ENCODE measurements at places on chromosomes 1 and 21. TPM values are rescaled to one million over a fixed set of nuclear protein-coding genes. Genes with fewer than 3 reads are reported as not detected.

GRCh38 chr1:40648200-40648599, 17.3 kb downstream of the RIMS3 start:
- DNase-seq, result no peak

- DNase-seq, result no peak
Observed at GRCh38 chr1:212760126-212760823, 31.3 kb downstream of the NSL1 start.

Gene TMEM240
- not detected for total RNA-seq

DNA sequence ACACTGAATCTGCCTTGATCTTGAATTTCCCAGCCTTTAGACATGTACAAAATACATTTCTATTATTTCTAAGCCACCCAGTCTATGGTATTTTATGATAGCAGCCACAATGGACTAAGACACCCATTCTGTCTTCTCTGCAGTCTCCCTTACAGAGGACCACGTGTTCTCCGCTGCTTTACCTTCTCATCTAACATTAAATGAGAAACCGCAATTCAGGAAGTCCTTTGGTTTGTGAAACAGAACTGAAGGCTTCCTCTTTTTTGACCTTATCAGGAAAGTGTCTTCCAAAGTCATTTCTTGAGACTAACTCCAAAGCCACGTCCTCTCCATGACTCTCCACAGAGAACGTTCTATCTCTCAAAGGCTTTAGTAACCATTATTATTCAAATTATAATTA, 560.1 kb downstream of the OMA1 start:
- DNase-seq, result no peak

GRCh38 chr1:51899022-51899421, 20.5 kb upstream of the NRDC start:
- no peak for DNase-seq

- peak; percentile 84 for DNase-seq
Observed at GRCh38 chr1:232377494-232377770, 252.5 kb downstream of the SIPA1L2 start.

DNA sequence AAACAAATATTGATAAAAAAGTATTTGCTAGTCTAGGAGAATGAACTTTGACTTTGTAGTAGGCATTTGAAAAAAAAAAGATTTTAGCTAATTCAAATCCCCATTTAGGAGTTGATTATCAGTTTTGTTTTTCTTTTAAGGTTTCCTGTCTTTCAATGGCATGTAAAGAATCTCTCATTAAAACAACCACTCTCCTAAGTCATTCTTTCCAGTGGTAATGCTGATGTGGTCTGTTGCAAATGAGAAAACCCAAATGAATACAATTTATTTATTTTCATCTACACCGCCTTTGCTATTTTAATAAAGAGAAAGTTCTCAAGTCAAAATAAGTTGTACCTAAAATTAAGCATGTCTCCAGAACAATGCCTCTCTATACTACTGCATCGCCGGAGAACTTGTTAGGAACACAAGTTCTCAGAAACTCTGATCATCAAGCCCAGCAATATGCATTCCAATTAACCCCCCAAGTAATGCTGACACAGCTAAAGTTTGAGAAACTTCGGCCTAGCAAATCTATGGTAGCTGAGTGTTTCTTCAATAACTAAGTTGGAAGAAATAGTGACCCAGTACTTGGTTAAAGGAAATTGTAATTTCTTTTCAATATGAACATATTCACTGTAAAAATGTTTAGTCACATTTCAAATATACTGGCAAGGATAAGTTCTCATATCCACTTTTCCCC, 255.1 kb downstream of the PTPRC start:
- no peak for DNase-seq

Gene CD1D
- total RNA-seq, result not detected

GRCh38 chr21:24945910-24946309, 661.4 kb downstream of the MRPL39 start:
- DNase-seq, result no peak

Gene CERS2
- 86.1 TPM for total RNA-seq

DNA sequence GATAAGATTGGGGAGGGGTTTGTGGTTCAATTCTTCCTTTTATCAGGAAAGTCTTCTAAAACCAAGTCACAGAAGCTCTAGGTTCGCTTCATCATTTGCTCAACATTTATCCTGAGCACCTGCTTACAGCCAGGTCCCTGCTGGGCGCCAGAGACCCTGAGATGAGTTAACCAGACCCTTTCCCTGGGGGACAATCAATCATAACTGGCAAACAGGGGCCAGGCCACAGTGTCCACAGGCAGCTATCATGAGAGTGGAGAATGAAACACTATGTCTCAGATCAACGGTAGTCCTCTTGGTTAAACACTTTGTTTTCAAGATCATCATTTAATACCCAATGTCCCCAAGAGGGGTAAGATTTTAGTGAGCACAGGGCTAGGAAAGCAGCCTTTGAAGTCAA, 146.8 kb downstream of the BEND5 start:
- no peak for DNase-seq

- no peak for DNase-seq
Observed at GRCh38 chr1:85838238-85838637, 130.0 kb upstream of the ZNHIT6 start.

DNA sequence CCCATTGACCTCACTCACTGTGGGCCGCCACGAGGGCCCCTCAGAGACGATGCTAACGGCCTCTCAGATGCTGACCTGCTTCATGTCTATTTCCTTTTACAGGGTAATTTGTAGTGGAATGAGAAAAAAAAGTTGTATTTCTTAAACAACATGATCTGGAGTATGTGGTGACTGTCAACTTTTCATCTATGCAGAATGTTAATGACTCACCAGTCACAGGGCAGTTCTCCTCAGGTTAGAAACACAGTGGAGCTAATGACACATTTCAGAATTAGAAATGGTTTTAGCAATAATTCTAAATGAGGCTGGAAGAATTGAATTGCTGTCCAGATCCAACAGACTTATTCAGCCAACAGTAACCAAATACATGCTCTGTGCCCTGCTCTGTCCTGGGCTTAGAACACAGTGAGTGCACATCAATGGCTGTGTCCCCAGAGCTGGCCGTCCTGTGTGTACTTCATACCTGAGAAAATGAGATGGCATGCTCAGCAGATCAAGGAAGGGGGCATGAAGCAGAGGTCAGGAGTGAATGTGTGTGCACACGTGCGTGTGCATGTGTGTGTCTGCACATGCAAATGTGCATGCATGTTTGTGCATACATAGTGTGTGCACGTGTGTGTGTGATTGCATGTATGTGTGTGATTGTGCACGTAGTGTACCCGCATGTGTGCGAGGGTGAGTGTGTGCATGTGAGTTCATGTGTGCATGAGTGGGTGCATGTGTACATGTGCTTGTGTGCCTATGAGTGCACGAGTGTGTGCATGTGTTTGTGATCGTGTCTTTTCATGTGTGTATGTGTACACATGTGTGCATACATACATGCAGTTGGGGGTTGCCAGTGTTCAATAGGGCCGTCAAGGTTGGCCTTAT, 145.3 kb downstream of the PCBP3 start:
- DNase-seq, result no peak

Gene GPR3
- total RNA-seq, result not detected

- no peak for DNase-seq
Observed at GRCh38 chr21:31267644-31268043, 76.4 kb downstream of the TIAM1 start.

DNA sequence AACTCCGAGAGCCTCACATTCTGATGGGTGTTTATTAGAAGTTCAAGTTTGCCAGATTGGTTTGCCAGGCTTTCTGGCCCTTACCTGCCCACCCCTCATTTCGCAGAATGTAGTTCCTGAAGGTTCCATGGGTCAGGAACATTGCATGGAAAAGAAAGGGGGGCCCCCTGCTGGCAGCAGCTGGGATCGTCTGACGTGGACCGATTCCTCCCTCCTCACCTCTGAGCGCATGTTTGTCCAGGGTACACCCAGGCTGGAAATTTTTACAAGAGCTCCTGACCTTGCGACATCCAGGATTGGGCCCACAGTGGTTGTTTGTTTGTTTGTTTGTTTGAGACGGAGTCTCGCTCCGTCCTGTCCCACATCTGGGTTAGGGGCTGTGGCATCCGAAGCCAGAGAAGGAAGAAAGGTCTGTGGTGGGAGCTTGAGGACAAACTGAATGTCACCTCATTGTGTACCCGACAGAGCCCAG, 126.0 kb upstream of the TMEM51 start:
- DNase-seq, result peak; percentile 60

DNA sequence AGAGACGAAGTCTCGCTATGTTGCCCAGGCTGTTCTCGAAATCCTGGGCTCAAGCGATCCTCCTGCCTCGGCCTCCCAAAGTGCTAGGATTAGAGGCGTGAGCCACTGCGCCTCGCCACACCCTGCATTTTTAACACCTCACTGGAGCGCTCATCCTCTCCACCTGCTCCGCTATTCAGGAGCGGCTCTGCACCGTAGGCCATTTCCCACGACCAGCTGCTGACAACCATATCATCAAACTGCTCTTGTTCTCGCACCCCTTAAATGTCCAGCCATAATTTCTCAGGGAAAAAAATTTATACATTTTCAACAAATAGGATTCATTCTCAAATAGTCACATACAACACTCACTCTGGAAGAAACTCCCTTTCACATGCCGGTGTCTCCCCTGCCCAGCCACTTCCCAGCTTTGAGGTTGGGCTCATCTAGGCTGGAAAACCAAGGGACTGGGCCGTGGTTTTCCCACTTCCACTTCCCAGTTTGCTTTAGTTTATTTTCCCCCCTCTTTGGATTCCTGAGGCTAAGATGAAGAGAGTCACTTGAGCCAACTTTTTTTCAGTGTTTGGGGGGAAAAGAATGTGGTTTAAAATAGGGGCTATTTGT, 639 bp upstream of the IPO9 start:
- DNase-seq, result no peak

Gene SLAMF7
- total RNA-seq, result not detected

Gene GREM2
- 1.5 TPM for total RNA-seq

Gene CD1E
- not detected for total RNA-seq

GRCh38 chr1:20370698-20371097, 80.0 kb downstream of the VWA5B1 start:
- no peak for DNase-seq

- peak; percentile 5 for DNase-seq
Observed at GRCh38 chr1:95084317-95085176, 11.8 kb upstream of the ALG14 start.

DNA sequence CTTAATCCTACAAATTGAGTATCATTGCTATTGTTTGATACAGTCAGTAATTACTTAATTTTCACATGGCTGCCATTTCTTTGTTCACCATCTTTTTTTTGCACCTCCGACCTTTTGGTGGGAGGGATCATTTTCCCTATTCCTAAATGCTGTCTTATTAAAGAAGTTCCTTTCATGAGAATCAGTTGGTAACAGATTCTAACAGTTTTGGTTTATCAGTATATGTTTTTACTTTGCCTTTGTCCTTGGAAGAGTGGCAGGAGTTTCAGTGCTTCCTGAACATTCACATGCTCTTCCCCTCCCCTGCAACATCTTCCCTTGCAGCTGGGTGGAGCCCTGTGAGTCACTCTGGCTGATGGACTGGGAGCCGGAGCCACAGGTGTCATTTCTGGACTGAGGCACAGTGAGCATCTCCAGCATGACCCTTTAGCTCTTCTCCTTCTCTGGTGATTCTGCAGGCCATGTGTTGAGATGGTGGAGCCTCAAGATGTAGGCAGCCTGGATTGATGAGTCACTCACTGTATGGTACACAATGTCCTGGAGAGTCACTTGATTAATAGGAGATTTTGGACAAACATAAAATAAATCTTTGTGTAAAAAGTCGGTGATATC, 217.7 kb downstream of the URB2 start:
- peak; percentile 50 for DNase-seq

Gene FMO2
- not detected for total RNA-seq

Gene HCRTR1
- total RNA-seq, result not detected

GRCh38 chr1:66624412-66625060, 90.6 kb downstream of the SGIP1 start:
- no peak for DNase-seq

Gene ADGRL2
- total RNA-seq, result 0.57 TPM

- no peak for DNase-seq
Observed at GRCh38 chr1:169723763-169724162, 10.1 kb downstream of the SELE start.

Gene LORICRIN
- total RNA-seq, result not detected

Gene IGSF21
- not detected for total RNA-seq

- DNase-seq, result no peak
Observed at GRCh38 chr21:43758111-43758641, 17.9 kb downstream of the CSTB start.

DNA sequence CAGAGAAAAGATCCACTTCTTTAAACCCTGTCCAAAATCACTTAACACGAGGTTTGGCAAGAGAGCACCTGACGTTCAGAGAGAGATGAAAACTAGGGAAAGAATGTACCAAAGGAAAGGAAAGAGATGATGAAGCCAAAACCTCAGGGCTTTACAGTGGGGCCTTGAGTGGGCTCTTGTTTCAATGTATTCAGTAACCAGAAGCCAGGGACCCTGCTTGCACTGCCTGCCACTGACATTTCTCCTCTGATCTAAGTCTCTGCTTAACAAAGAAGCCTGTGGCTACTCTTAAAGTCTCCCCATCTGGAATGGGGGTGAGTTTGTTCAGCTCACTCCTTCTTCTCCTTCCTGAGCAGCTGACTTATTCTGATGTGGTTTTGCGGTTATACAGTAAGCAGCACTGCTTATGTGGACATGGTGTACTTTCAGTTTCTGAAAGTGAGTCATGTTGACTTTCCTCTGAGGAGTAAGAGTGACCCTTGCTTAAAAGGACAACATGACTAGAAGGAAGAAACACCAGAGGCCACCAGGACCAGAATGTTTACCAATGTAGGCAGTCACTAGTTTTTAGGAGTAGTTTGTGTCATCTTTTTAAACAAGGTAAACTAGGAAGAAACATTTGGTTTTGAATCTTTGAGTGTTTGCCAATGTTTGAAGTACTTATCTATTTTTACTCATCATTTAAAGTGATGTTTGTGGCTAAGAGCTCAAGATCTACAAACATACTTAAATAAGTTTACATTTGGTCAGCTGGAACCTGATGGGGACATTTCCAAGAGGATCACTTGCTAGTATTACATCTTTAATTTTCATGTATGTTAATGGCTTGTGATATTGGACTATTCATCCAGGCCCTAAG, 87.4 kb downstream of the FASLG start:
- peak; percentile 60 for DNase-seq

GRCh38 chr1:183685112-183685713, 32.1 kb upstream of the APOBEC4 start:
- no peak for DNase-seq

Gene FCRL5
- total RNA-seq, result not detected

DNA sequence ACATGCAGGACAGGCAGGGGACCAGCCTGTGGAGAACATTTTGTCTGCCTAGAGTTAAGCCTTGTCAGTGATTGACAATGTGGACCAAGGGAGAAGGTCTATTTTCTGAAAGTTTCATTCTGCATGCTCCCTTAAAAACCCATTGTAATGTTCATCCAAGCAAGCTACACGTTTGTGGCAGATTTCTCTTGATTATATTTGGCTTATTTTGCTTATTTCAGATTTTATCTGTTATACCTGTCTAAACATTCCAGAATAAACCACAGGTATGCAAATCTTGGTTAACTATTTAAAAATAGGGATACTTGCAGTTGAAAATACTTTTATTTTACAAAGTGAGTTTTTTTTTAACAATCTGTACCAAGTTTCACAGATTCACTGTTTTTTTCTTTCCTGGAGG, 78.2 kb upstream of the F3 start:
- no peak for DNase-seq
